ENCODE measurements at places on chromosomes 6 and 20.

DNA sequence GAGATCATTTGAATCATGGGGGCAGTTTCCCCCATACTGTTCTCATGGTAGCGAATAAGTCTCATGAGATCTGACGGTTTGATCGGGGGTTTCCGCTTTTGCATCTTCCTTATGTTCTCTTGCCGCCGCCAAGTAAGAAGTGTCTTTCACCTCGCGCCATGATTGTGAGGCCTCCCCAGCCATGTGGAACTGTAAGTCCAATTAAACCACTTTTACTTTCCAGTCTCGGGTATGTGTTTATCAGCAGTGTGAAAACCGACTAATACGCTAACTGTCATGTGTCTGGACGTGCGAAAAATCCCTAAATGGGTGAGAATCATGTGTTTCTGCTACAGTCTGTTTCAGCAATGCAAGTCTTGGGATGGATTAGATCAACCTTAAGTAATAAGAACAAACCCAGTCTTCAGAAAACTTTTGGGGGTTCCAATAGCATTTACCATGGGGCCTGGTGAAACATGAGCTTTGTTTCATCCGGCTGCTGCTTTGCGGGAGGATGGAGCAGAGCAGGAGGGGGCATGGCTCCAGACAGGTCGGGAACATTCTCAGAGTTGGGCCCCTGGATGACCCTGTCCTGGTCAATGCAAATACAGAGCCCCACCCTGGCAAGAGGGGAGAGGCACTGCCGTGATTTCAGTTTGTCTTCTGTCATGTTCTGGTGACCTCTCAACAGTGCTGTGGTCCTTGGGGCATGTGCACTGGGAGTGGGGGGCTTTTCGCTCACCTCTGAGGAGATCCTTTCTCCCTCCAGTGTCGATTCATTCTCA is 41.5 kb downstream of the CTCFL start:
- no peak for DNase-seq

DNA sequence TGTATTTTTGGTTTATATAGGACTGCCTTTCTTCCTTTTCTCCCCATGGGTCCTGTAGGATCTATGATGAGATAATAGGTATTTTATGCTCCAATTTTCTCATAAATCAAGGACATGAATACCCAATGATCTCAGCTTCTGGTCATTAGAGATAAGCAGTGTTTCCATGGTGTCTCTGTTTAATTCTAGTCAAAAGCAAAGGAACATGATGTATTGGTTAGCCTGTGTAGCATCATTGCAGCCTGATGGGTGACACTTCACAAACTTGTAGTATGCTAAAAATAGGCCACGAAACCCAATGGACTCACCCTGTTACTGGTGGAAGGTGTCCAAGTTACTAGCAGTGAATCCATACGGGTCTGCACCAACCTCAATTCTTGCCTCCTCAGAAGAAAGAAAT is 116.2 kb upstream of the SNX9 start:
- no peak for DNase-seq

DNA sequence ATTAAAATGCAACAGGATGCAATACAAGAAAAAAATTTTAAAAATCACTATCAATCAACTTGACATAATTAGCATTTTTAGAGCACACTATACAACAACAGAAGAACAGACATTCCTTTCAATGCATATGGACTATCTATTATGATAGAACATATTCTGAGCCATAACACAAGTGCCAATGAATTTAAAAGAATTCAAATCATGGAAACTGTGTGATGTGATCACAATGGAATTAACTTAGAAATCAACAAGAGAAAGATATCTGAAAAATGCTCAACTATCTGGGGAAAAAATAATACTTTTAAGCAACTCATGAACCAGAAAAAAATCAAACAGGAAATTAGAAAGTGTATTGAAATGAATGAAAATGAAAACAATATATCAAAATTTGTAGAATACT is 106.3 kb downstream of the ADTRP start:
- no peak for DNase-seq

GRCh38 chr6:4606821-4607704 is 169.1 kb upstream of the CDYL start:
- DNase-seq: peak; percentile 70

DNA sequence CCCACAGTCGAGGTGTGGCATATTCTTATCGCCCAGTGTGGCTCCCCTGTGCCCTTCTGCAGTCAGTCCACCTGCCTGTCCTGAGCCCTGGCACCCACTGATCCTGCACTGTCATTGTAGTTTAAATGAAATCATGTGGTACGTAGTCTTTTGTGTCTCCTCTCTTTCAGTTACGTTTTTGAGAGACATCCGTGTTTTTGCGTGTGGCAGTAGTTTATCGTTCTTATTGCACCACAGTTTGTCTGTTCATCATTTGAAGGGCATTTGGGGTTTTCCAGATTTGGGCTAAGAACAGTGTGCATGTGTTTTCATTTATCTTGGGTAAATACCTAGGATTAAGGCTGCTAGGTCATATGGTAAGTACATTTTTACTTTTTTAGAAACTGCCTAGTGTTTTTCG is 49.3 kb downstream of the SPATA2 start:
- no peak for DNase-seq

- DNase-seq: peak; percentile 29
Observed at GRCh38 chr20:34834459-34834893, 9.0 kb upstream of the NCOA6 start.

GRCh38 chr6:2658788-2659187 is 91.9 kb downstream of the MYLK4 start:
- DNase-seq: no peak

- no peak for DNase-seq
Observed at GRCh38 chr6:158043586-158044524, 62.2 kb downstream of the SYNJ2 start.

GRCh38 chr6:57207141-57207540 is 15.0 kb downstream of the RAB23 start:
- no peak for DNase-seq

GRCh38 chr6:6003621-6004366 is 2.9 kb downstream of the NRN1 start:
- DNase-seq: no peak

- DNase-seq: no peak
Observed at GRCh38 chr6:40485300-40485699, 101.9 kb downstream of the LRFN2 start.

DNA sequence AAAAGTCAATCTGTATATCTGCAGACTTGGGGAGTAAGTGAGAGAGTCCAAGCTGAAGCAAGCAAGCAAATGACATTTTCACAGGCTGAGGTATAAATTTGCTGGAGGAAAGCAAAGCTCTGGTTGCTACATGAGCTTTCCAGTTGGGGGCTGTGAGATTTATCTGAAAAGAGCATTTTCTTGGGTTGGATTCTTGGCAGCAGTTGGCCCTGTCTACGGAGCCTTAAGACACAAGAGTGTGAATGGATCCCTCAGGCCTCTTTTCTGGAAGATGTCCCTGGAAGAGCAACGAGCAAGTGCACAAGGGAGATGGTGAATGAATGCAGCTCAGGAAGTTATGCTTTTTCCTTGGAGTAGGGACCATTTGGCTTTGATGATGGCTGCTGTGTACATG is 30.8 kb downstream of the ISM1 start:
- no peak for DNase-seq

GRCh38 chr20:25606094-25606695 is 17.6 kb downstream of the NANP start:
- no peak for DNase-seq

GRCh38 chr20:50805349-50805684 is 10.5 kb downstream of the BCAS4 start:
- no peak for DNase-seq

DNA sequence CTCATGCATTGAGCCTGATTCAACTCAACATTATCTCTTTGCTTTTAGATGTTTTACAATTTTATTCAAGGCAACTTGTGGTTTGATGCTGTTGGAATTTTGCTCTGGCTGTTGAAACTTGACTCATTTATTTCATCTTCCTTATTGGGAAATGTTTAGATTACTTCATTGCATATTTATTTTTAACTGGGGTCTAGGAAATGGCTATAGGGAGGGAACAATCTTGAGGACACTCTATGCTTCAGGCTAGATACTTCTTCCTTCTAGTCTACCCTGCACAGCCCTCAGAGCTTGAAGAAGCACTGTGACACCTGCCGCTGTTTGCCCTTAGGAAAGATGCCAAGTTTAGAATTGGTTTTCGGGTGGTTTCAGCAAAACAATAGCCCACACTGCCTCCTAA is 183.4 kb downstream of the ADGRG6 start:
- DNase-seq: no peak

- no peak for DNase-seq
Observed at GRCh38 chr6:34227761-34228421, 8.8 kb upstream of the HMGA1 start.

DNA sequence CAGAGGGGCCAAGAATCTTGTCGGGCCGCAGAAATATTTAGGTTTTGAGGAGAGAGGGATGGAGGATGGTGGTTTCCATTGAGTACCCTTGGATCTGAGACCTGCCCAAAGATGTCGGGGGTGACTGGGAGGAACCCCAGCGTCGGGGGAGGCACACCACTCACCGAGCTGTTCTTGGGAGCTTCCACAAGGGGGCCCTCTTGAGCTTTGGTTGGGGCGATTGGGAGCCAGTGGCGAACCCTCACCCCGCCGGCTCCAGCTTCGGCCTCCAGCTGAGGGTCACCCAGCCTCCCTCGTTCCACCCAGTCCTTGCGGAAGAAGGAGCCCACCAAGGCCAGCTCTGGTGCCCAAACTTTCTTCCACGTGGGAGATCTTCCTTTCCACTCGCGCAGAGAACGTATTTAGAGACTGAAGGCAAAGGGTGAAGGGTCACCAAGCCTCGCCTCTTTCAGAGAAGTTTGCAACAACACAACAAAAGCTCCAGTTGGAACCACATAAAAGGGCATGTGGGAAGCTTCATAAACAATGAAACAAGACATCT is 33.6 kb downstream of the APCDD1L start:
- DNase-seq: no peak

DNA sequence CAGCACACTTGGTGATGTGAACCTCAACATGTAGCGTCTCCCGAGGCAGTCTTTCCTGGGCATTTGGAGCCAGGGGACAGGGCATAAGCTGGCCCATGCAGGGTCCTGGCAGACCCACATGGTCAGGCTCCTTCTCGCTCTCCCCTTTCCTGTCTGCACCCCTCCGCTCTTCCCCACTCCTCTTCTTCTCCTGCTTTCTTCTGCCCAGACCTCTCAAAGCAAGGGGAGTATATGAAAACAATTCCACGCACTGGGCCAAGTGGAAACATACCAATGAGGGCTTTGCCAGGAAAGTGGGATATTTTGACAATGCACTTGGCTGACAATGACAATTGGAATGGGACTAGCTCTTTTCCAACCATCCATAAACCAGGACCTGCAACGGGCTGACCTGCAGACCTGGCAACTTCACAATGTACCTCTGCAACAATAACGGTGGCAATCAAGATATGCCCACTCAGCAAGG is 58.9 kb upstream of the TRAF3IP2 start:
- no peak for DNase-seq

DNA sequence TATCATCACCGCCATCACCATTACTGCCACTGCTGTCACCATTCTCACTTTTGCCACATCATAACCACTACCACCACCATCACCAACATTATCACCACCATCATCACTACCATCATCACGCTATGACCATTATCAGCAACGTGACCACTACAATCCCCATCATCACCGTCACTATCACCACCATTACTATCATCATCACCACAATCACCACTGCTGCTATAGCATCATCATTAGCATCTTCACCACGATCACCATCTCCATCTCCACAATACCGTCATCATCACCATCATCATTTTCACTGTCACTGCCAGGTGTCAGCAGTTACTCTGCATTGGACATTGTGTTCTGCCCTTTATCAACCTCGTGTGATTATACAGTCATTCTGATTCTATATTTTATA is 19.0 kb downstream of the CST4 start:
- no peak for DNase-seq

DNA sequence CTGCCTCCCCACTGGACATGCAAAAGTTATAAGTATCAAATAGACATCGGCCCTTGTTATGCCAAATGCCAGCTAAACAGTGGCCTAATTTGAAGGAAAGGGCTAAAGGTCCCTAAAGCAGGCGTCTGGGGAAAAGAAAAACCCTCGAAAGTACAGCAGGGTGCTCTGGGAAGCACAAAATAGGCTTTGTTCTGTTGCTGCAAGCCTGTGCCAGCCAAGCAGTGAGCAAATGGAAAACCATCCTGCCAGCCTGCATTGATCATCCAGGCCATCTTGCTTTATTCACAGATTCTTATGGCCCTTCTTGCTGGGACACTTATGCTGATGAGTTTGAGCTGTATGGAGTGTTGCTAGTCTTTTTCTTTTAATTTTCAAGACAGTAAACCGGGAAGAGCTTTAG is 62.2 kb upstream of the PLEKHG1 start:
- DNase-seq: no peak

All from glomerular endothelial cell (primary cell).